ENCODE measurements at places on chromosomes 1 and 21.

DNA sequence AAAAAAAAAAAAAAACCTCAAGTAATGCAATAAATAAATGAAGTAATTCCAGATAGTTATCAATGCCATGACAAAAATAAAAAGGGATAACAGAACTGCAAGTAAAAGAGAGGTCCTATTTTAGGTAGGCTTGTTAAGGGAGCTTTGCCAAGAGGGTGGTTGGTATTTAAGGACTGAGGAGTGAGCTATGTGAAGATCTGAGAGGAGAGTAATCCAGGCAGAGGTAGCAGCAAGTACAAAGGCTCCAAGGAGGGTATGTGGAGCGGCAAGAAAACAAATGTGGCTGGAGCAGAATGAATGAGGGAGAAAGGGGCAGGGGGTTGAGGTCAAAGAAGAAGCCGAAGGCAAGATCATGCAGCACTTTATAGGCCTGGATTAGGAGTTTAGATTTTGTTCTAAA is 59.9 kb upstream of the CDC42BPA start:
- DNase-seq = no peak

GRCh38 chr1:33161061-33161681 is 20.7 kb downstream of the TRIM62 start:
- DNase-seq = no peak

- no peak for DNase-seq
These were observed 1.7 kb upstream of the C1orf116 start for GRCh38 chr1:207034208-207034607.

DNA sequence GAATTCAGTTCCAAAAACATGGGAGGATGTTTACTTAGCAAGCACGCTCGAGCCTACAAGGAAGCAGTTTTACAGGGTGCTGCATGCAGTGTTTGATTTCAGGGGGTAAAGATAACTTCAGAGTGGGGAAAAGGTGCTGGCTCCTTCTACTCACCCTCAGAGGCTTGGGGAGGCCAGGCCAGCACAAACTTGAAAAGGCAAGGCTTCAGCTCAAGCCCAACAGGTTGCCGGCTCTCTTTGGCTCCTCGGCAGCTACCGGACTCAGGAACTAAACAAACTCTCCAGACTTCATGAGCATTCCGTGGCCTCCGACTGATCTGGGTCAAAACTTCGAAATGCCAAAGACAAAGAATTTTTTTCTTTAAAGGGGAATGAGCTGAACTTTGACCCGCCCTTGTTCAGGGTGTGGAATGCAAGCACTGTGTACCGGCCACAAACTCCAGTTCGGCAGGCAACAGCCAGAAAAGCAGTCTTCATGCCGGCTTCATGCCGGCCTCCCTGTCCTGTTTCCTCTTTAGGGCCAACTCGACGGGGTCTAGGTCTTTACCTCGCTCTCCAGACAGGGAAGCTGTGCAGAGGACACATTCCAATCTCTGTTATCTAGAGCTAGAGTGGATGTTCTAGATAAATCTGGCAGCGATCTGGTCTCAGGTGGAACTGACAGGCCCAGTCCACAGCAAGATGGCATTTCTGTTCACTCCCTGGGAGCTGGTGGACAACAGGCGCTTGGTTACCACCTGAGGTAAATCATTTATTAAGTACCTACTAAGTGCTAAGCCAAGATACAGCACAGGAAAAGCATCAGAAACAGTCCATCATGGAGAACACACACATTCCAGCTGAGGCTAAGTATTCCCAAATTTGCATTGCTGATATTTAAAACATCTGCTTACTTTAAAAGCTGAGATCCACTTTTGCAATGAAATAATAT is 75.0 kb downstream of the CD46 start:
- no peak for DNase-seq

- no peak for DNase-seq
These were observed 70.0 kb upstream of the BCAR3 start for GRCh38 chr1:93751377-93752250.
